ENCODE measurements at places on chromosomes 12 and 14.

DNA sequence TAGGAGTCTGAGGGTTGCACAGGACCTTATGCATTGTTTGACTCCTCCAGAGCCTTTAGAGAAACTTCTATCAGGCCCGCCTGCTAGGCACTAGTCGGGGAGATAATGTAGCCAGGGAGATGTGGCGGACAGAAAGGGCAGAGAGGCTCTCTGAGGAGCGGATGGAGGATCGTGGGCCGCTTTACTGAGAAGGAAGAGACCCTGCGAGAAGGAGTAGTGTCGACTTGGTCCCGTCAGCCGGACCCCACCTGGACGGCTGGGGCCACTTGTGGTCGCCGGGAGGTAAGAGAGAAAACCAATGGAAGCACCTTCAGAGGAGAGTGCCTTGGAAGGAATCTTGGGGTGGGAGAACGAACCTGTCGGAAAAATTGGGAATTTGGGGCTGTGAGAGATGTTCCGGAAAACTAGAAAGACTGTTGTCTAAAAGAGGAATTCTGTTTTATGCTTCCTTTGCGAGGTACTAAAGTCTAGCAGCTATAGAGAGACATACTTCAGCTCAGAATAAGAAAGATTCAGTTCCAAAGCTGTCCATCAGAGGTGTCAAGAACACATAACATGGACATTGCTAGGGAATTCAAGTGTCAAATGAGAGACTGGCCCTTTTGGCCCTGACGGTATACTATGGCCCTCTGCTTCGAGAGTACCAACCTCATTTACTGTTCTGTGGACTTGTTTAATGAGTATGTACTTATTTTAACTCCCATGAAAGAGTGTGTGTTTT, 660 bp upstream of the MCRS1 start:
- DNase-seq: no peak

- no peak for DNase-seq
Measured at GRCh38 chr12:109294286-109294796, 14.7 kb downstream of the FOXN4 start.

DNA sequence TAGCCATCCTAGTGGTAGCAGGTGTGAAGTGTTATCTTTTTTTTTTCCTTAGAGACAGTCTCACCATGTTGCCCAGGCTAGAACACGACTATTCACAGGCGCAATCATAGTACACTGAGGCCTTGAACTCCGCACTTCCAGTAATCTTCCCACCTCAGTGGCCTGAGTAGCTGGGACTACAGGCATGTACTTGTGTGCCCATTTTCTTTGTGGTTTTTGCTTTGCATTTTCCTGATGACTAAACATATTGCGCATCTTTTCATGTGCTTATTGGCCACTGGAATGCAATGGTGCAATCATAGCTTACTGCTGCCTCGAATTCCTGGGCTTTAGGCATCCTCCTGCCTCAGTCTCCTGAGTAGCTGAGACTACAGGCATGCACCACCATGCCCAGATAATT, 33.3 kb upstream of the GCH1 start:
- DNase-seq: no peak

- DNase-seq: no peak
Measured at GRCh38 chr12:132966676-132967415, 10.7 kb upstream of the ZNF605 start.

DNA sequence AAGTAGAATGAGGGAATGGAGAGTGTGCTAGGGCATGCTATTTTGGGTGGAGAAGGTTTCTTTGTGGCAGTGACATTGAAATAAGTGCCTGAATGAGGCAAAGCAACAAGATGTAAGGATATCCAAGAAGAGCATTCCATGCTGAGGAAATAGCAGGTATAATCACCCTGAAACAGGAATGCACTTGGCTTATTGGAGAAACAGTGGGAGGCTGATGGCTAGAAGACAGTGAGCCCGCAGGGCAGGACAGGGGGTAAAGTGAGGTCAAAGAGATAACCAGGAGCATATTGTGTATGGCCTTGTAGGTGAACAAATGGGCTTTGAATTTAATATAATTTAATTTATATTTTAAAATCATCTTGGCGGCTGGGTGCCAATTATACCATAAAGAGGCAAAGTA, 877.0 kb downstream of the DIO2 start:
- DNase-seq: no peak

- no peak for DNase-seq
Measured at GRCh38 chr14:58082491-58083098, 69.4 kb downstream of the ARMH4 start.

DNA sequence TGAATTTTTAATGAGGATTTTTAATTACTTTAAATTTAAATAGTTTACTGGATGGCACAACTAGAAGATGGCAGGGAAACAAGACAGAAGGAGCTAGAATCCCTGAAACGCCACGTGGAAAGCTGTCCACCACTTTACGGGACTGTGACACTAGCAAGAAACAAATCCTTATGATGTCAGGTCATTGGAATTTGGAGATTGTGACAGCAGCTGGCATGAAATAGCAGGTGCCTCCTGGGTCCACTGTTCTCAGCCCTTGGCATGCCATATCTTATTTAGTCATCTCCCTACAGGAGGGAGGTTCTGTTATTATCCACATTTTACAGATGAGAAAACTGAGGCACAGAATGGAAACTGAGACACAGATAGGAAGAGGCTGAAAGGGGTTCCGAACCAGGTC, 113.8 kb downstream of the BCL11B start:
- DNase-seq: no peak

DNA sequence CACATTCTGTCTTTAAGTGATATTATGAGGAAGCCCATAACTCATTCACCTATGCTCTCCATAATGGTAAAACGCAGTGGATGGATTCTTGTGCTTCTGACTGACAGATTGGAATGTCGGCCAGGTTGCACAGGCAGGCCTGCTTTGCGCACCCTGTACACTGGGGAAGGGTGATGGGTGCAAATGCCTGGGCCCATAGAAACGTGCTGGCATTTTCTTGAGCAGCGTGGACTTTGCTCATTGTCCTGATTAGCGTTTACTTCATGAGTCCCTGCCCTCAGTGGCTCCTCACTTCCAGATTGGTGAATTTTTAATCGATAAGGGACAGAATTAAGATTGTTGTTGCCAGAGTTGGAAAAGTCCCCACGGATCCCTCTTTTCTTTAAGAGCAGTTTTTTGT, 80.9 kb upstream of the TRAF3 start:
- DNase-seq: no peak

GRCh38 chr12:6965714-6966113, 4.8 kb downstream of the PHB2 start:
- DNase-seq: no peak

DNA sequence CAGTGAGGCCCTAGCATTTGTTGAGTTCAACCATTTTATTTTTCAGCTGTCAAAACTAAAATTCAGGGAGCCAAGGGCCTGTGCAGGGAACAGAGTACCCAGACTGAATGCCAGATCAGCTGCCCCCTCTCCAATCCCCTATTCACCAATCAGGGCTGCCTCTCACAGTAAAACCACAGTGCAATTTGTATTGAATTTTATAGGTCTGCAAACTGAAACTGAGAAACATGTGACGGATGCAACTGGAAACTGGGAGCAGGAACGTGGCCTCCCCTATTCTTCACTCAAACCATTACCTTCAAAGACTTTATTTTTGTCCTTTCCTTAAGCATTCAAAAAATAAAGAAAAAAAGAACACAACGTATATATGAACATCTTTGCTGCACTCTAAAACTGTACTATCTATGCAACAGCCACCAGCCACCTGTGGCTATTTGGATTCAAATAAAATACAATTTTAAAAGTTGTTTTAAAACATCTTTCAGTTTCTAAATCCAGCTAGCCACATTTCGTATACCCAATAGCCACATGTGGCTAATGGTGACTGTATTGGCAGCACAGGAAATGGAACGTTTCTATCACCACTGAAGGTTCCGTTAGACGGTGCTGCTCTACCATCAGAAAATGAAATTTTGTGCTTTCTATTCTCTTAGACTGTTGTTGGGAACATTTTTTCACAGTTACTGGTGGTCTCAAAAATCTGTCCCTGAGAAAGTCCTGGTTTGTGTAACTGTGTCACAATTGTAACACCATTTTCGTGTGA, 371.3 kb upstream of the FAR2 start:
- DNase-seq: no peak

- DNase-seq: no peak
Measured at GRCh38 chr14:56608689-56609088, 29.1 kb downstream of the TMEM260 start.

- DNase-seq: no peak
Measured at GRCh38 chr12:107967170-107967569, 161.9 kb upstream of the WSCD2 start.

GRCh38 chr12:69546693-69547438, 38.4 kb upstream of the CCT2 start:
- DNase-seq: no peak

GRCh38 chr12:5780536-5780935, 164.5 kb downstream of the ANO2 start:
- DNase-seq: no peak

- no peak for DNase-seq
Measured at GRCh38 chr12:95634622-95635621, 83.6 kb upstream of the USP44 start.

DNA sequence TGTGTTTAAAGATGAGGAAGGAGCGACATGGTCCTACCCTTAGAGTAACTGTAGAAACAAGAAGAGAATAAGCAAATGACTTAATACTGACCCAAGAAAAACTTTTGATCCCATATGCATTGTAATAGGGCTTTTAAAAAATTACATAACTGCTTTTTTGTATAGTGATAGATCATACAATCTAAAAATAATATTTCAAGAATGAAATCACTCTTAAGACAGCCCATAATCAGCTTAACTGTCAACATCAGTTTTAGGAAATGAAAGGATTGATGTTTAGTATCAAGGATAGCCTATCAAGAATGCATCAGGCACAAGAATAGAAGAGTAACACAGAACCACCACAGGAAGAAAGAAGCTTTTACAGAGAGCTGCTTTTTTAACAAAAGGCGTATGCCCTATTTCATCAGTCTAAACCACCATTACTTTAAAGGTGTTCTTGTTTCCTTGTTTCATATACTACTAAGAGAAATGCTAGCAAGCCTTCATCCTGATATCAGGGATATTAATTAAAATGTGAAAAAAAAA, 64.5 kb downstream of the MARK3 start:
- DNase-seq: no peak

DNA sequence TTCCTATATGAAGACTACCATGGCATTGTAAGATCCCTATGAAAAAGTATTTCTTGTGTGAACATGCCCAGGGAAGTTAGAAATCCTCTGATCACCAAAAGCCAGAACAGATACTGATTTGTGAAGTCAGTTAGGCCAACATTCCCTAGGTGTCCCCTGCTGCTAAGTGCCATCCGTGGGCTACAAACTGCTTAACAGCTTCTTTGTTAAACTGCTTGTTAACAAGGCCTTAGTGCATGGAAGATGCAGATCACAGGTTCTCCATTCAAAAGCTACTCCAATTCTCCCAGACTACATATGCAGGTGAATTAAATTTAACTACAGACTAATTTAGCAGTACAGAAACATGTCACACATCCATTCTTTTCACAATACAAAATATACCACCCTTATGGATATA, 108.2 kb downstream of the PRICKLE1 start:
- DNase-seq: no peak

DNA sequence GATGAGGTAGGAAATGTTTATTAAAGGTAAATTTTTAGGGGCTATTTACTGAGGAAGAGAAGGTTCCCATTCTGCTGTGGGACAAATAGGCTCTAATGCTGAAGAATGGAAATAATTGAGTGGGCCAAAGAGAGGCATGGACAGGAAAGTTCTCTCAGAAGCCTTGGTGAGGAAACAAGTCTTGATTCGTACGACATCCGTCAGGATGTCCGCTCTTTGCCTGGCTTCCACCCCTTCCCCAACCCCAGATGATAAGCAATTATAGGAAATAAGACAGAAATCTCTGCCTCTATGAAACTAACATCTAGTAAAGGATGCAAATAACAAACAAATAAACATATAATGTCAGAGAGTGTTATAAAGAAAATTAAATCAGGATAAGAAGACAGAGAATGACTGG, 91.7 kb upstream of the BCAT1 start:
- DNase-seq: no peak

DNA sequence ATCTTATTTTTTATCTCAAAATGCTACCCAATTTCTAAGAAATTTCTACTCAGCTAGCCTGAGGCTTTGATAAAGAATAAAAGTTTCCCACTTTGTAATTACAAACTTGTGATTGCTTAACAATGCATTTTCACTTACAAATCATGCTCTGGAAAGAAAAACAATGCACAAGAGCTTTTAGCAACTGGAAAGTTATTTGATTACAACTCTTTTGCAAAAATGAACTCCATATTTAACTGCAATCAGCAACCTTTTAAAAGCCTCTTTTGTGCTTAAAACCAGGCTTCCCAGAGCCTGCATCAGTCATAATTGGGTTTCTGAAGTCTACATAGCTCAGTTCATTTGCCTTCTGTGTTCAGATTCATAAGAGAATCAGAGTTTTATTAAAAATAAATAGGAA, 395.2 kb downstream of the PAWR start:
- DNase-seq: no peak

DNA sequence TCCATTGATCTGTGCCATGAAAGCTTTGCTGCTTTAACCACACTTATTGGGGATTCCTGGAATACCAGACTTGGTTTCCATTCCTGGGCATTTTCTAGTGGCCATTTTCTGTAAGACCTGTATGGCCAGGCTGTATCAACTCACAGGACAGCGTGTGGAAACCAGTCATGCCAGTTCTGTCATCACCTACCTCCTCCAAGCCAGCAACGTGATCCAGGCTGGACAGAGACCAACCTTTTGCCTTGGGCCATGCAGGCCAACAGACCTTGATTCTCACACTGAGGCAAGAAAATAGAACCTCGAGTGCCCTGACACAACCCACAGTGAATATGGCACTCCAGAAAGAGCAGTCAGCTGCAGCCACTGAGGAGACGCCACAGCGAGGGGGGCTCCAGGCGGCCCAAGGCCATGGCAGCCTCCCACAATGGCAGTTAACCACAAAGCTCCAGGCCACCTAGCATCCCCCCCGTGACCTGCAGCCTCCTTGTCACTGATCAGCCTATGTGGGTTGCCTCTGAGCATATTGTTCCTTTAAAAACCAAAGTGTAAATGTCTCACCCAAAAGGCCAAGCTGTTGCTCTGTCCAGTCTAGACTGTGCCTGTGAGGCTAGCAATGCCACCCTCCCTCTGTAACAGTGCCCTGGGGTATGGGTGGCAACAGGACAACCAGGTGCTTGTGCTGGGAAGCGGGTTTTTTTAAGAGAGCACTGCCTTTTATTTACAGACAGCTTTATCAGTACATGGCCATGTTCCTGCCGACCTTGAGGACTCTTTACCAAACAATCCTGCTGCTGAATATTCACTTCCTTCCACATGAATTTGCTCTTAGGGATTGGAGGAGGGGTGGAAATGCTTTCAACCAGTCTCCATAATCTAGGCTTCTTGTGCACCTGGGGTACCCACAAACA, 168.7 kb upstream of the HIF1A start:
- peak; percentile 66 for DNase-seq

GRCh38 chr14:104477666-104478380, 101.7 kb upstream of the C14orf180 start:
- no peak for DNase-seq

- DNase-seq: no peak
Measured at GRCh38 chr12:70571029-70571428, 66.2 kb downstream of the PTPRB start.
